OCI-M1 (cell line): ENCODE measurements at places on chromosomes 16 and 17.
A peak's percentile ranks its signal among the peaks of the same experiment; 100 is the strongest.

GRCh38 chr17:36640346-36640745, 39.0 kb downstream of the MRM1 start:
- DNase-seq = no peak

DNA sequence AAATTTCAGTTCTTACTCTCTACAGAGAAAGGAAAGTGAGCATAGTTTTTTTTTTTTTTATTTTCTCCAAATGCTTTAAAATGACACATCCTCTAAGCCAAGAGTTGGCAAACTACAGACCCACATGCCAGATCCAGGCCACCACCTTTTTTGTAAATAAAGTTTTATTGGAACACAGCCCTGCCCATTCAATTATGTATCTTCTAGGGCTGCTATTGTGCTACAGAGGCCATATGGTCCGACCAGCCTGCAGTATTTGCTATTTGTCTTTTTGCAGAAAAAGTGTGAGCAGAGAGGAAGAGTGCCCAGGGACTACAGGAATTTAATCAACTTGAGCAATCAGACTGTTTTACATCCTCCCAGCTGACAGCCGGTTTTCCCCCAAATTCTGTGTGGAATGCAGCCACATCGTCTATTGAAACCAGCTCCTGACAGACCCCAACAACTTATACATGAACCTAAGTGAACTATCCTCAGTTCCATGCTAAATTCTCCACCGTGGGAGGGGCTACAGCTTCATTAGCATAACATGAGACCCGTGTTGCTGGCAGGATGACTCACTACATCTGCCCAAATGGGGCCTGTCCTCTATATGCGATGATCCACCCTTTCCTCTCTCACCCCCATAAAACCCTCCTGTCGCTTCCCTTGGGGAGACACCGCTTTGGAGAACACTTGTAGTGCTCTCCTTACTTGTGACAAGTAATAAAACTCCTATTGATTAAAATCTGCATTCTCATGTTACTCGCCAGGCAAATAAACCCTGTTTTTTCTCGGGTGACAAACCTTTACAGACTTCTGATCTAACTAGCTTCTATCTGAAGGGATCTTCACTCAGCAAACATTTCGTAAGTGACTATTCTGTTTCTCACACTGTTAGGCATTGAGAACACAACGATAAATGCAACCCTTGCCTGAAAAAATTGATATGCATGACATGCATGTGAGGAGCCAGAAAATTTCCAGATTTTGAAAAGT, 149.4 kb upstream of the HS3ST3A1 start:
- peak; percentile 67 for DNase-seq

GRCh38 chr16:89472711-89473075, 17.7 kb downstream of the ANKRD11 start:
- DNase-seq = no peak

DNA sequence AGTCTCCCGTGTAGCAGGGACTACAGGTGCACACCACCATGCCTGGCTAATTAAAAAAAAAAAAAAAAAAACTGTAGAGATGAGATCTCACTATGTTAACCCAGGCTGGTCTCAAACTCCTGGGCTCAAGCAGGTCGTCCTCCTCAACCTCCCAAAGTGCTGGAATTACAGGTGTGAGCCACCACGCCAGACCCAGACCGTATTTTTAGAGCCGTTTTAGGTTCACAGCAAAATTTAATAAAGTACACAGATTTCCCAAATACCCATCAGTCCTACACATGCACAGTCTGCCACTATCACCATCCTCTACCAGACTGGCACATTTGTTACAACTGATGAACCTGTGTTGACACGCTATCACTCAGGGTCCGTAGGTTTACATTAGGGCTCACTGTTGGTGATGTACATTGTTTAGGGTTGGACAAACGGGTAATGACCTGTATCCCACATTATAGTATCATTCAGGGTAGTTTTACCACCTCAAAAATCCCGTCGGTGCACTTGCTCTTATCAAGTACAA, 10.4 kb downstream of the HS3ST3B1 start:
- DNase-seq = no peak

- DNase-seq = no peak
Measured at GRCh38 chr16:4411684-4412083, 4.7 kb downstream of the CORO7 start.

DNA sequence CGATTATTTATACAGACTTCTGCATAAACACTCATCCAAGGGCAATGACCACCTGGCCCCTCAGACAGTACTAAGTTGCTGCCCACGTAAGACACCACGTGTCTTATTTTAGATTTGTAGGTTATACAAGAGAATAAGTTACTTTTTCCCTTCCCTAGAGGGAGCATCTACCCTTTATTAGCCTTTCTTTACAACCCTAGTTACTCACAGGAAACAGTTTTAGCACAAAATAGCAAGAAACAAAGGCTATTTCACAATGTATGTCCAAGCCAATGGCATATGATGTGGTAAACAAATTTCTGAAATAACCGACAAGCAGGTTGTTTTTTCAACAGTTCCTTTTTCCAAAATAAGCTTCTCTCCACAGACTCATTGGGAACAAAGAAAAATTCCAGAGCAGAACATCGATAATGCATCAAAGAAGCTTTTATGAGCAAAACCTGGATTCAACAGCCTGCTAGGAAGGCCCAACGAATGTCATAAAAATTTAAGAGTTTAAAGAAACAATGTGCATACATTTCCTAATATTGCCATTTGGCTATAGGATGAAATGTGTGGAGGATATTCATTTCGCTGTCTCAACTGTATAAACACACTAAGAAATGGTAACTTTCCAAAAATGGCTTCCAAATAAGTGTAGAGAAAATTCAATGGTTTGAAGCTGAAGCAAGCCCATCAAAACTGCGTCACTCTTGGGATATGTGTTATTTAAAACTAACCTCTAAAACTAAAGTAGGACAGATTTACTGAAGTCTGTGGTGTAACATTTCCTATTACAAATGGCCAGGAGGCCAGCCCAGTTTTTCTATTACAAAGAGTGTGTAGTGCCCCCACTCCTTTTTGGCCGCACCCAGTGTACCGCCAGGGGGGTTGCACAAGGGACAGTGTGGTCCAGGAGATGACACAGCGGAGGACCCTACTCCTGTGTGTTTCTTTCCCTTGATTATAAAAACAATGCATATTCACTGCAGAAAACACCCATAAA, 50.4 kb upstream of the ERN1 start:
- no peak for DNase-seq

DNA sequence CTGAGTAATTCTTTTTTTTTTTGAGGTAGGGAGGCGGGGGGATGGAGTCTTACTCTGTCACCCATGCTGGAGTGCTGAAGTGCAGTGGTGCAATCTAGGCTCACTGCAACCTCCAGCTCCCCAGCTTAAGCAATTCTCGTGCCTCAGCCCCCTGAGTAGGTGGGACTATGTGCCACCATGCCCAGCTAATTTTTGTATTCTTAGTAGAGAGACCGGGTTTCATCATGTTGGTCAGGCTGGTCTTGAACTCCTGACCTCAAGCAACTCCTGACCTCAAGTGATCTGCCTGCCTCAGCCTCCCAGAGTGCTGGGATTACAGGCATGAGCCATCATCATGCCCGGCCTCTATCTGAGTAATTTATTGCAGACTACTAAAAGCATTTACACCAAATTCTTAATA, 19.4 kb downstream of the KPNB1 start:
- no peak for DNase-seq

DNA sequence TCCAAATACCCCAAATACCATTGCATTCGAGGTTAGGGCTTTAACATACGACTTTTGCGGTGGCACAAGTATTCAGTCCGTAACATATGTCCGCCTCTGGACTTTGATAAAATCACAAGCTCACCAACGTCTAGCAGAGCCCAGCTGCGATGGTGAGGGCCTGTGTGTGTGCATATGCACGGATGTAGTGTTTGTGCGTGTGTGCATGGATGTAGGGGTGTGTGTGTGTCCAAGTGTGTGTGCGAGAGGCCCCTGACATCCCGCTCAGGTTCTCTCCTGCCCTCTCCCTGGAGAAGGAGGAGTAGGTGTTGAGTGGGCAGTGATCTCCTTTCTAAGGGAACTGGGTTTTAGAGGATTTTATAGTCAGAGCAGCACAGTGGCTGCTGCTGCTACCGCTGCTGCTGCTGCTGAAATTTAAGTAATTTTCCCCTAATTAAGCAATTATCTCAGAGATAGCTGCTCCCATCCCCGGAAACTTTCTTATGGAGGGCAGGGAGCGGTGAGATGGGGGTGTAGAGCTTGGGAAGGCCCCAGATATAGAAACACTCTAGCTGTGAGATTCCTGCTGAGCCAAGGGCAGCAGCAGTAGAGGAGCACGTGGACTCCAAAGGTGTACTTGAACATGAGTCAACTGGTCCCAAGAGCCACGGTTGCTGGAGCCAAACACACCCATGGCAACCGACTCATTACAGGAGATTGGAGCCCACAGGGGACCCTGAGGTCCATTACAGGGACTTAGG, 121.7 kb upstream of the SDK2 start:
- DNase-seq = no peak

- DNase-seq = no peak
Measured at GRCh38 chr16:88881007-88881615, 14.7 kb upstream of the PABPN1L start.

DNA sequence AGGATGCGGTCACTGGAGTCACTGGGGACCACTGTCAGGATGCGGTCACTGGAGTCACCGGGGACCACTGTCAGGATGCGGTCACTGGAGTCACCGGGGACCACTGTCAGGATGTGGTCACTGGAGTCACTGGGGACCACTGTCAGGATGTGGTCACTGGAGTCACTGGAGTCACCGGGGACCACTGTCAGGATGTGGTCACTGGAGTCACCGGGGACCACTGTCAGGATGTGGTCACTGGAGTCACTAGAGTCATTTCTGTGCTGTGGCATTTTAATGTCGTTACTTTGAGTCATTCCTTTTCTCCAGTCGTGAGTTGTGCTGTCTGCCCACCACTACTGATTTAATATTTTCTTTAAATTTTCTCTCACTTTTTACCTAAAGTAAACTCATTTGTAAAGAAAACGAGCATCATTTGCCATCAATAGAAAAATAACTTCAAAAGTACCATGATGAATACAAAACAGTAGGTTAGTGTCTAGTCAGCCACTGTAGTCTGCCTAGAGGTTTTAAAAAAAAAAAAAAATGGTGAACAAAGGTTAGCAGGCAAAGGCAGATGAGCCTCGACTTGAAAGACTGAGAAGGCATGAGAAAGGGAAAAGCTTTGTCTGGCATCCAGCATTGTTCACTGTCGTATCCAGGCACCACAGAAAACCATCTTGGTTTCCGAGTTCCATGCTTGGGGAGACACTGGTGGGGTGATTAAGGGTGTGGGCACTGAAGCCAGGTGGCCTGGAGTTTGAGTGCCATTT, 346.6 kb downstream of the SNX29 start:
- no peak for DNase-seq

DNA sequence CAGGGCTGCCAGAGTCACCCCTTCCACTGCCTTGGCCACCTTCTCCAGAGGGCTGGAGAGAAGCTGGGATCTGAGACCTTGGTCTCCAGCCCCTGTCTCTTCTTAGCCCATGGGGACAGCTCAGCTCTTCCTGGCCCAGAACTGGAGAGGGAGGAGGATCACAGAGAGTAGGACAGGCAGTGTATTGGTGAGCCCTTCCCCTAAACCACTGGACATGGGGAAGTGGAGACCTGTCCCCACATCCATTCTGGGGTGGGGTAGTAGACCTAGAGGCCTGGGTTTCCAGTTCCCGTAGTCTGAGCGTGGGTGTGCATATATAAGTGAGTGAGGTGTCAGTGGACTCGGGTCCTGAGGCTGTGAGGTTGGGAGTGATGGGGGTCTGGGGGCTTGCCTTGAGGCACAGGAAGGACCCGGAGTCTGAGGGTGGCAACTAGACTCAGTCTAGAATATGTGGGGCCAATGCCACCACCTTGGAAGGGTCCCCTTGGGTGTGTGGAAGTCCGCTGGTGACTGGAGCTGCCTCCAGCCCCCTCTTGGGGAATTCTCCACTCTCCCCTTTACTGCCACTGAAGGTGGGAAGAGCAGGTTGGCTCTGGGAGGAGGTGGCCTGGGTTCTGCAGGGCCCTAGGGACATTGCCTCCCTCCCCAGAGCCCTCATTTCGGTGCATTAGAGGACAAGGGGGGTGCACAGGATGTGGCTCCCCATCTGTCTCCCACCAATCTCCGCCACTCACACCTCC, 19.9 kb downstream of the GJD3 start:
- DNase-seq = peak; percentile 36

- DNase-seq = no peak
Measured at GRCh38 chr17:8659758-8660410, 29.4 kb upstream of the MYH10 start.

GRCh38 chr16:71250461-71251235, 20.1 kb upstream of the HYDIN start:
- DNase-seq = no peak

GRCh38 chr16:80689487-80689886, 114.9 kb downstream of the CDYL2 start:
- DNase-seq = no peak

GRCh38 chr16:88131256-88131655, 180.0 kb downstream of the BANP start:
- DNase-seq = no peak

- DNase-seq = peak; percentile 61
Measured at GRCh38 chr17:27430882-27431491, 25.3 kb upstream of the KSR1 start.

DNA sequence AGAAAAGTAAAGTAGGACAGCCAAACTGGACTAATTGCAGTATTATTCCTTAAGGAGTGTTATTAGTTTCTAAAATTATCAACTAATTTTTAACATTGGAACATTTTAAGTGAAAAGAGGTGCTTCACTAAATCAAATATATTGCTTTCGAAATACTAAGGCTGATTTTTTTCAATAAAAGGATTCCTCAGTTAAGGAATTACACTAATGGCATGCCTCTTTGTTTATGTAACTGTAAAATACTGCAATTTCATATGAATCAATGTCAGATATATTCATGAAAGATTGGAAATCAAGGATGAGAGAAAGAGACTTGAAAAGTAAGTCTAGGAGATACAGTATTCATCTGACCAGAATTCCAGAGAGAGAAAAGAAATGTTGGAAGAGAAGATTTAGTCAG, 129.8 kb downstream of the TANC2 start:
- DNase-seq = no peak

GRCh38 chr17:67050471-67051154, 6.3 kb downstream of the CACNG1 start:
- DNase-seq = no peak

- DNase-seq = peak; percentile 57
Measured at GRCh38 chr17:32483451-32484019, 3.3 kb upstream of the CDK5R1 start.

- DNase-seq = no peak
Measured at GRCh38 chr16:9082422-9082821, 9.0 kb upstream of the HAPSTR1 start.

GRCh38 chr17:7572338-7572587, 7.2 kb upstream of the CD68 start:
- DNase-seq = no peak
